ENCODE measurements at places on chromosomes 11 and 22.

DNA sequence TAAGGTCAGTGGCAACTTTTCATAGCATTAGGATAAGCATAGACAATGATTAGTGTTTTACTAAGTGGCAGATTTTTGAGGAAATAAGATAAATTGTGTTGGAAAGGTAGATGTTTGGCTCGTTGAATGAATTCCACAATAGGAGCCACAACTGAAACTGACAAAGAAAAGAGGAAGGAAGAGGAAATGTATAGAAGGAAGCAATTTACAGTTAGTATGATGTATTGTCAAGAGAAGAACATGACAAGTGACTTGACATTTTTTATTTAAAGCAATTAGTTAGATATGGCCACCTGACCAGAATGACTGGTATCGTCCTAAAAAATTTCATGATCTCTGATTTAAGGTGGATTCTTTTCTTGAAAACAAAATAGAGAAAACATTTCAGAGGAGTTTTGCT lies 3.1 kb upstream of the RAG2 start:
- no peak for DNase-seq

GRCh38 chr22:49159711-49160110 lies 668.0 kb downstream of the BRD1 start:
- DNase-seq = no peak

GRCh38 chr11:115330684-115331482 lies 173.3 kb downstream of the CADM1 start:
- DNase-seq = no peak

DNA sequence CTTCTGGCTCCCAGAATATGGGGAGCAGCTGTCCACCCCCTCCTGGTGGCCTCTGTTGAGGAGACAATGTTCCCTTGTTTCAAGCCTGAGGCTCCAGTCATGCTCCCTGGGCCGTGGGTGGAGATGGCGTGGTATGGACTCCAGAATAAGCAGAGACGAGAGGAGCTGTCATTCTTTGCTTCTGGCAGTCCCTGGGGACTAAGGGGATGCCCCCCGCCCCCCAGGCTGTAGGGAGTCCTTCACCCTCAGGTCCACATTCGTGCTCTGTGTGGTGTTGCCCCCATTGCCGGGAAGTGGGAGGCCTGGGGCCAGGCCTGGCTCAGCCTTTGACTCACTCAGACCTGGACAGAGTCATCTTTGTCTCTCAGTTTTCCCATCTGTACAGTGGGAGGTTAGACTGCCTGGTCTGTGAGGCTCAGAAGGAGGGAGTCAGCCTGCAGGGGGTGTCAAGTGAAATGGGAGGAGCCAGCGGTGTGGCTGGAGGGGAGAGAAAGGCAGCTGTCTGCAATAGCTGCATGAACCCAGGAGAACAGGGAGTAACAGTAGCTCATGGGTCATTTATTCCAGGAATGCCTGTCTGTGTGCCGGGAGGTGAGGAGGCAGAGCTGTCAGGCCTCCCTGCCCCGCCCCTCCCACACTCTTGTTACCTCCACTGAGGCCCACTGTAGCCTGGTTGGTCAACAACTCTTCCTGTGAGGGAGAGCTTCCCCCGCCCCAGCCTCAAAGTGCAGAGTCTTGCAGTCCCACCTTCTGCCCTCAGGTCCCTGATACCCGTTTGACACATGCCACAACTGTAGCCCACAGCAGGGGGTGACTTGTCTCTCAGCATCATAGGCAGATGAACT lies 6.3 kb downstream of the ARHGEF17 start:
- no peak for DNase-seq
